ENCODE measurements at places on chromosomes 6 and 20.

GRCh38 chr6:97305414-97306066 is 22.5 kb upstream of the MMS22L start:
- no peak for DNase-seq

- no peak for DNase-seq
These were observed 292.6 kb upstream of the NT5E start for GRCh38 chr6:85157311-85157710.

DNA sequence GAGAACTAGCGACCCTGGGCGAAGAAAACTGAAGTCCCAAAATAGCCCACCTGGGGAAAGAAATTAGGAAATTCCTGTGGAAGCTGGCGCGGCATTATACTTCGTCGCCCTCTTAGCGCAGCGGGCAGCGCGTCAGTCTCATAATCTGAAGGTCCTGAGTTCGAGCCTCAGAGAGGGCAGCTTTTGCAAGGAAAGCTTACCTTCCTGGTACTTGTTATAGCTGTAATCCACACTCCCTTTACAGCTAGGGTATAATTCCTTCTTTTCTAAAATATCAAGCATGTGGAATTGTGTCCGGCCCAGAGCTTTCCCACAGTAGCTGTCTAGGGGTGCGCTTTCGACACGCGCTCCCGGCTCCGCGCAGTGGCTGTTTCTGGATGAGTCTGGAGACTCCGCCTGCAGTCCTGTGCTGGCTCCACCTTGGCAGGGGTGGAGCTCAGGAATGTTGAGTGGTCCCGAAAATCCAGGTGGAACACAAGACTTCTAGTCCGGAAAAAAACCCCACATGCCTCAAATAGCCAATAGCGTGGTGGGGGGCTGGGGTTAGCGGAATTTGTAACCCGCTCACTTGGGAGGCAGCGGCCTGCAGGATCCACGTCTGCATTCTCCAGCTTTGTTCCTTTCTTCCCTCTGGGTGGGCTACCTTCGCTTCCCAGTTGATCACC is 83.7 kb upstream of the ZNF322 start:
- no peak for DNase-seq

GRCh38 chr20:6802227-6802626 is 34.7 kb downstream of the BMP2 start:
- DNase-seq: no peak

GRCh38 chr6:45704056-45704800 is 311.4 kb downstream of the CLIC5 start:
- no peak for DNase-seq

DNA sequence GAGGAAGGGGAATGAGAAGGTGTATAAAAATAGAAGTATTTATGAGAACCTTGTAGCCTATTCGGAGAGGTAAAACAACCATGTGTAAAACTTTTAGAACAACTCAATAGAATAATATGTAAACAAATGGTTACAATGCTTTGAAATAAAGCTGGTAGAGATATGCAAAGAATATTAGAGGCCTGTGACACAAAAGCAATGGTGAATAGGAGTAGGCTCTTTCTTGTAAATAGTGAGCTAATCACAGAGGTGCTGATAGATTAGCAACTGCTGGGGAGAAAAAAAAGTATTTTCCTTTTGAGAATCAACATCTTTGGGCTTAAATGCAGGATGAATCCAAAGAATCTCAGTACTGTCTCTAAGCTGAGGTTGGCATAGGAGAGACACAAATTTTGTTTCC is 7.0 kb downstream of the TMEM200A start:
- no peak for DNase-seq

DNA sequence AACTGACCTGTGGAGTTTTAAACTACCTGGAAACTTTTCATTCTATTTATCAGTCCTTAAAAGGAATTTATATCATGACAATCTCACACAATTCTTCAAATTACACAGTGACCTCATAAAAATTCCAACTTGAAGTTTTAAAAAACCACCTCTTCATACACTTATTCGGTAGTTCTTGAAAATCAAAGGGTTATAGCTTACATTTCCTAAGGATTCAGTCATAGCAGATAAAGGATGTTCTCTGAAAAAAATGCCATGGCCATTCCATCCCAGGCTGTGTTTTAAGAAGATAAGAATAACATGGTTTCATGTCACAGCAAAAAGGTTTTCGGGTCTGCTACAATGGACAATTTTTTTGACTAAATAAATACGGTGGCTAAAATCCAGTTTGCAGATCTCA is 41.2 kb downstream of the GOPC start:
- no peak for DNase-seq

- no peak for DNase-seq
These were observed 24.5 kb upstream of the SMIM29 start for GRCh38 chr6:34273242-34273805.

DNA sequence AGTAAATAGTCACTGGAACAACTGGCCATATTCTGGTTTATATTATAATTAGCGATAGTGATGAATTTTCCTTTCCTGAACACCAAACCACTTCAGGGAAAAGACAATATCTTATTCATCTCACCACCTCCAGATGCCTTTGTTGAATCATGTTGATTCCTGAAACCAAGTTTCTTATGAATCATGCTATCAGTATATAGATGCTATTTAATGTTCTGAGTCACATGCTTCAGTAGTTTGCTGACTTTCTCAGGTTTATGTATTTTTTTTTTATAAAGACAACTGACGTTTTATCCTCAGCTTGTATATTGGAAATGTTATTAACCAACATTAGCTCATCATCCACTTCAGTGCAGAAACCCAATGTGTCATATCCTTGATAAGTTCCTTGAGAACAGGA is 710.2 kb upstream of the POU3F2 start:
- DNase-seq: no peak

DNA sequence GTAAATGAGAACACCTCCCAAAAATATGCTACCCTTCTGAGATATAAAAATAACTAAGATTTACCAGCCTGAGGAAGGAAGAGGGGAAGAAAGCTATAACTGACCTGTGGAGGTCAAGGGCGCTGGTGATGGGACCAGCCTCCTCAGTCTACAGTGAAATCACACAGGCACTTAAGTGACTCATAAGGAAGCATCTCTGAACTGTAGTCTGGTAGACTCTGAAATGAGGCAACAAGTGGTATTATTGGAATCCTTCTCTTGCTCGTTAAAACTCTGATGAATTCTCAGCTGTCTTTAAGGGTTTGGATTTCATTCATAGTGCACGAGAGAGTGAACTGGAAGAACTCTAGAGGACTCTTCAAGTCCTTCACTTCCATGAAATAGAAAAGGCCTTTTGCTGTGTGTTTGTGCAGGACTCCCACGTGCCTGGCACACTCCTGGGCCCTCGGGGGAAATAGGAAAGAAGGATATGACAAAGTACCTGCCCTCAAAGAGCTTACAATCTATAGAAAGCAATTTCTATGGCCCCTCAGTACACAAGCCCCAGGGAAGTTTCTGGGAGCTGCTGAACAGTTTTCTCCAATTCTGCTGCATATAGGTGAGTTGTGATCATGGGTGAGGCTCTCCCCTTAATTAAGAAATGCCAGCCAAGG is 231.8 kb upstream of the RREB1 start:
- DNase-seq: no peak

- no peak for DNase-seq
These were observed 12.0 kb downstream of the TPX2 start for GRCh38 chr20:31751126-31751525.

GRCh38 chr20:61397790-61398189 is 145.7 kb downstream of the CDH4 start:
- DNase-seq: no peak

GRCh38 chr20:45110301-45110700 is 4.7 kb downstream of the WFDC5 start:
- DNase-seq: no peak

- no peak for DNase-seq
These were observed 384.1 kb downstream of the GRIK2 start for GRCh38 chr6:101777646-101778045.

DNA sequence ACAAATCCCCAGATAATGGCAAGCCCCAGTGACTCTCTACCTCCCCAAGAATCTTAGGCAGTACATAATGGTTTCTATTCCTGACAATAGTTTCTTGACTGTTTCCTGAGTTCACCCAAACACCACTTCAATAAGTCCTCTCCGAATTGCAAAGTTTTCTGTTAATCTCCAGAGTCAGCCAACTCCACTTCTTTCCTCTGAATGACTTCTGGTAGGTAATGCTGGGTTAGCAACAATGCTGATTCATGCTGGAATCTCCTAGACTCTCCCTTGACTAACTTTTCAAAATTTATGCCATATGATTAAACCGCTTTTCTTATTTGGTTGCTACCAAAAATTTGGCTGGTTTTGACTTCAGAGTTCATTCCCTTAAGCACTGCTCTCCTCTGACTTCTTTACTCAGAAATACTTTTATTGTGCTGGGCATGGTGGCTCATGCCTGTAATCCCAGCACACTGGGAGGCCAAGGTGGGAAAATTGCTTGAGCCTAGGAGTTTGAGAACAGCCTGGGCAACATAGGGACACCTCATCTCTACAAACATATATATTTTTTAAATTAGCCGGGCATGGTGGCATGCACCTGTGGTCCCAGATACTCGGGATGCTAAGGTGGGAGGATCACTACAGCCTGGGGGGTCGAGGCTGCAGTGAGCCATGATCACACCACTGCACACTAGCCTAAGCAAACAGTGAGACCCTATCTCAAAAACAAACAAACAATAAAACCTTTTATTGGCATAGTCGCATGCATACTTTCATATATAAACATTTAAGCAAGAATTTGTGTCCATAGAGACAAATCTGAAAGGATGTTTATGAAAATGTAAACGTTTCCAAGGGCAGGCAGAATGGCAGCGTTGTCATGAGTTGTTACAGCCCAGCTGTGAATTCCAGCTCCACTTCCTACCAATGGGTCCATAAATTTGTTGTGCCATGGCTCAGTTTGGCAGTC is 249.3 kb upstream of the PLN start:
- DNase-seq: no peak

DNA sequence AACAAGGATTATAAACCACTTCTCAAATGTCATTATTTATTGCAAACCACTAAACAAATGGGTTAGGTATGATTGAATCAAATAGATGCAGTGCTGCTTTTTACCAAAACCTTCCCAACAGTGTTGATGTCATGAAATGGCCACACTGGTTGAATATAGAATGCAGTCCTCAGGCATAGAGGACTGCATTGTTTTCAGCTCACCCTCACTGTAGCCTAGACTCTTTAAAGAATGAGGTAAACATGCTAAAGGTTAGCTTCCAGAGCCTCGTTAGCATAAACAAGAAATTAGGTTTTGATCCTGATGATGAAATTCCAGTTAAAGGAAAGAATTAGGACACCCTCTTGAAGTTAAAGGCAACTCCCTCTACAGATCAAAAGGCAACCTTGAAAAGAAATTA is 224.3 kb downstream of the ALDH8A1 start:
- DNase-seq: no peak

- no peak for DNase-seq
These were observed 83.1 kb upstream of the TOX2 start for GRCh38 chr20:43831481-43832065.

DNA sequence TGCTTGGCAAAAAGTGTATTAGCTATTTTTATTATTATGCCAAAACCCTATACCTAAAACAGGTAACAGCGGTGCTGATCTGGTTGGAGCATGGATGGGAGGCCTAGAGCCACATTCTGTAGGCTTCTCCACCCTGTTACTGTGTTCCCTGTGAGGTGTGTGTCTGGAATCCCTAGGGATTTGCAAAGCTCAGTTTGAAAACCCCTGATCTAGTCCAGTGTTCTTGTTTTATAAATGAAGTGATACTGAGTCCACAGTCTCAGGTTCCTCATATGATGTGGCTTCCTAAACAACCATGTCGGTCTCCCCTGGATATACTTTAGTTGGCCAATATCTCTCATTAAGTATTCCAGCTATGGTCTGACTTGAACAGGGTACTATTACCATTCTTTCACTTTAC is 16.3 kb downstream of the ACSS2 start:
- DNase-seq: no peak

DNA sequence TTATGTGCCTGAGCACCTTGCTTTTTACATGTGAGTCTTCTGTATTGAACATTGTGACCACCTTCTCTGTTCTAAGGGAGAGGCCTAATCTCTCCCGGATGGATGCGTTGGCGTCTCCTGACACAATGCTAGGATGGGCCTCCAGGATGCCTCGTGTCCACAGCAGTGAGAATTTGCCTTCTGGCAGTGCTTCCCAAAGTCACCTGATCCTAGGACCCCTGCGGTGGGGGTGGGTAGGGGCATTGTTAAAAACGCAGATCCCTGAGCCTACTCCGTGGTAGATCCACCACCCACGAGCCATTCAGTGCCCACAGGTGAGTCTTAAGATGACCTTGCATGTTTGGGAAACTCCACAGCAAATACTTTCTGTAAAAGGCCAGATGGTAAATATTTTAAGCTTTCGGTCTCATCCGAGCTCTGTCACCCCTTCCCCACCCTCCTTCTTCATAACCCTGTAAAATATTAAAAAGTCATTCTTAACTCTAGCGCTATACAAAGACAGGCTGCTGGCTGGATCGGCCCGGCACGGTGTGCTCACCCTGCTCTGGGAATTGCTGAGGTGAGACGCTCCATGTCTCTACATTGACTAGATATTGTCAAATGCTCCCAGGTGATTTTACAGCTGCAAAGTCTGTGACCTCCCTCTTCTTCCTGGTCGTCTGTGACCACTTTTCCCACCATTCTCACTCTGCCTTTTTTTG is 106.7 kb upstream of the IYD start:
- DNase-seq: no peak

DNA sequence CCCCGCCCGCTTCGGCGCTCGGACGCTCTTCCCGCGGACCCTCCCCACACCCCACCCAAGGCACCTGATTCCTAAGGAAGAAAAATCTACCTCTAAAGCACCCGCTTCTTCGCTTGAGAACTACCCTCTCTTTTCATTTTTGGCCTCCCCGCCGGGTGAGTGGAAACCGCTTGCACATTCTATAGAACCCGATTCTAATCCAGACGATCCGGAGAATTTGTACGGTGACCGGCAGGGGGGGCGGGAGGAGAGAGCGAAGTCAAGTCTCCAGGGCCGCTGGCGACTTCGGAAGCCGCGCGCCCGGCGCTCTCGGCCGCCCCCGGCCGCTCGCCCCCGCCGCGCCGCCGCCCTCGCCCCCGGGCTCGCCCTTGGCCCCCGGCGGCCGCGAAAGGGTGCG is at the start of gene RBM24:
RBM24 (plus strand) TSS at position 262 of the 397 bp plus-strand sequence. CDS start 221 bp downstream, outside the sequence.
- DNase-seq: peak; percentile 25

GRCh38 chr20:36331209-36331608 is 25.1 kb downstream of the DLGAP4 start:
- DNase-seq: no peak

GRCh38 chr6:43433148-43433547 is 5.8 kb downstream of the ABCC10 start:
- DNase-seq: no peak
